ENCODE measurements at places on chromosomes 5 and 9. TPM values are rescaled to one million over a fixed set of nuclear protein-coding genes. Genes with fewer than 3 reads are reported as not detected.

The GKAP1 gene
- total RNA-seq = 5.7 TPM

The GALNT12 gene
- total RNA-seq = 5.4 TPM

The ACSL6 gene
- total RNA-seq = 0.07 TPM

GRCh38 chr9:22374051-22374450, 72.6 kb upstream of the DMRTA1 start:
- DNase-seq = no peak

DNA sequence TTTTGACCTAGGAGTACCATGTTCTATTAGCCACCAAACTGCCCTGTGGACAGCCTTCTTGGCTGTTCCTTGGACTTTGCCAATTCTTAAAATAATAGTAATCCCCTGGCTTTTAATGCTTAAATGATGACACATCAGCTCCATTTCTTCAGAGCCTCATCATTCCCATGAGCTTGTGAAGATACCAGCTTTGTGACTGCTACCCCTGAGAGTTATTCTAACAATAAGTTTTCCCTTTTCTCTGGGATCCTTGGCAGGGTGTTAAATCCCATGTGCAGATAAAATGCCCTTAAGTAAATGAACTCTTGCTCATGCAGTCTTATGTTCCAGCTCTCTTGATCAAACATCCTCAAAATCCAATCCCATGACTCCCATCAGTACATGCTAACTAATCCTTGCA, 415.3 kb downstream of the CETN3 start:
- DNase-seq = no peak

- peak; percentile 72 for DNase-seq
These were observed 2.5 kb downstream of the SH3TC2 start for GRCh38 chr5:149060325-149060724.

DNA sequence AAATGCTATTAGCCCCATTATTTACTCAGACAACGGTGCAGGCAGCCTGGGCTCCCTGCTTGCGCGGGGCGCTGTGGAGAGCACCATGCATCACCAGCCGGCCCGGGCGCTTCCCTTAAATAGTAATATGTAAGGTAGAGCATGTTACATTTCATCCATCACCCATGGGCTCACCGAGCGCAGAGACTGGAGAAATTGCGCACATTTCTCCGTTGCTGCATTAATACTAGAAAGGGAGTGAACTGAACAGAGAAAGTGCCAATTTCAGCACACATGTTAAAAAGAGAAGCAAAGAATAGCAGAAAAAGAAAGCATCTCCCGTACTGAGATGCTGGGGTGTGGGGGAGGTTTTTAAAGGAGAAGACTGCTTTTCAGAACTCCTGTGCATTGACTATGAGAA, 400.3 kb downstream of the ZSWIM6 start:
- no peak for DNase-seq

- DNase-seq = peak; percentile 94
These were observed 653 bp upstream of the HNRNPH1 start for GRCh38 chr5:179623906-179624741.

GRCh38 chr9:77018058-77018968, 1.1 kb upstream of the FOXB2 start:
- no peak for DNase-seq

GRCh38 chr9:98615633-98616032, 93.1 kb downstream of the GABBR2 start:
- DNase-seq = no peak

- no peak for DNase-seq
These were observed 53.9 kb downstream of the PSD2 start for GRCh38 chr5:139849501-139849900.

DNA sequence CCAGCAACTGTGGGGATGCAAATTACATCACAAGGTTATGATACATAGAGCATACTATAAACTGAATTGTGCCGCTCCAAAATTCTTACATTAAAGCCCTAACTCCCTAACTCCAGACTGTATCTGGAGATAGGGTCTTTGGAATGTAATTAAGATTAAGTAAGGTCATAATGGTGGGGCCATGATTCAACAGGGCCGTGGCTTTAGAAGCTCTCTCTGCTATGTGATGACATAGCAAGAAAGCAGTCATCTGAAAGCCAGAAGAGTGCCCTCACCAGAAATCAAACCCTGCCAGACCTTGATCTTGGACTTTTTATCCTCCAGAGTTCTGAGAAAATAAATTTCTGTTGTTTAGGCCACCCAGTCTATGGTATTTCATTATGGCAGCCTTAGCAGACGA, 123.9 kb downstream of the FBXL17 start:
- no peak for DNase-seq

DNA sequence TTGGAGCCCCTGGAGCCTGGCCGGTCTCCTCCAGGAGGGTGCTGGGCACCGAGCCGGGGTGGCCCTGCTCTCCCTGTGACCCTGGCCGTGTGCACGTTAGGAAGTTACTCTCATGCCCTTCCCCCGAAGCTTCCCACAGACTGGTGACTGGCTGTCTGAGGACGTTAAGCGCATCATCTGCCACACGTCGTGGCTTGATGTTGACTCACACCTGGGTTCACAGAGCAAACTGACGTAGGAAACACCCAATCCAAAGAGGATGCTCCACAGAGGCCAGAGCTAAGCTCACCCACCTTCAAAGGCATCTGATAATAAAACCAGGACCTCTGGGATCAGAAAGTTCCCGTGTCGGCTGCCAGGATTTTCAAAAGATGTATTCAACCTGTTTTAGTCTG, 152.9 kb upstream of the PHYKPL start:
- peak; percentile 8 for DNase-seq

DNA sequence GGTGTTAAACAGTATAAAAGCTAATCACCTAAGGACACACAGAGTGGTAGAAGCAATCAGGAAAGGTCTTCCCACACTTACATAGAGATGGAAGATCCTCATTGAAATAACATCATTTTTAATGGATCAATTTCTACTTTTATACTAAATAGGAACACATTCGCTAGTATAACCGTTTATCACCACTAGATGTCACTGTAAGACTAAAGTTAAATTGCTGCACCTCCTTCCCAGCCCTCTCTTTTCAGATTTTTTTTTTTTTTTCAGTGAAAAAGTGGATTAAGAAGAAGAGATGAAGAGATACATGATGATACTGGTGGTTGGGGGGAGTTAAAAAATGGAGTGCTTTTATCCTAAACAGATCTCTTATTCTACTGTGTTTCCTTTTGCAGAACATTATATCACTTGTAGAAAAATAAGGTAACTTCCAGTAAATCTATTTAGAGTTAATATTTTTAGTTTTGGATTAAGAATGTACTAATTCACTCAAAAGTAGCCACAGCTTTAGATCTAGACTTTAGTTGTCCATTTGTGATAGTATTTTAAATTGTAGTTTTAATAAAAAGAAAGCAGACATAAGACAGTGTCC, 116.9 kb upstream of the ARRDC3 start:
- DNase-seq = peak; percentile 54

DNA sequence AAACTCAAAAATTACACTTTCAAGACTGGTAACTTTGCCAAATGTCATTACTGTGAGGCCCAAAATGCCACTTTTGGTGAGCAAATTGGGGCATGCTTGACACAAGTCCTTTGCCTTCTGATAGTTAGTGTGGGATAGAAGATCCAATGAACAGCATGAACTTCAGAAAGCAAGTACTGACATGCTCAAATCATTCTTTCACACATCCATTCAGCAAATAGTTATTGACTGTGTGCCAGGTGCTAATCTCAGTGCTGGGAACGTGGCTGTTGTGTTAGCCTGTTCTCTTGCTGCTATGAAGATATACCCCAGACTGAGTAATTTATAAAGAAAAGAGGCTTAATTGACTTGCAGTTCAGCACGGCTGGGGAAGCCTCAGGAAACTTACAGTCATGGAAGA, 247.0 kb downstream of the CHSY3 start:
- DNase-seq = no peak

- DNase-seq = no peak
These were observed 4.4 kb upstream of the FGD3 start for GRCh38 chr9:92942688-92943616.

GRCh38 chr9:125747053-125747764, at the start of gene PBX3:
Gene PBX3 (plus strand): TSS chr9:125747373.
- peak; percentile 42 for DNase-seq

DNA sequence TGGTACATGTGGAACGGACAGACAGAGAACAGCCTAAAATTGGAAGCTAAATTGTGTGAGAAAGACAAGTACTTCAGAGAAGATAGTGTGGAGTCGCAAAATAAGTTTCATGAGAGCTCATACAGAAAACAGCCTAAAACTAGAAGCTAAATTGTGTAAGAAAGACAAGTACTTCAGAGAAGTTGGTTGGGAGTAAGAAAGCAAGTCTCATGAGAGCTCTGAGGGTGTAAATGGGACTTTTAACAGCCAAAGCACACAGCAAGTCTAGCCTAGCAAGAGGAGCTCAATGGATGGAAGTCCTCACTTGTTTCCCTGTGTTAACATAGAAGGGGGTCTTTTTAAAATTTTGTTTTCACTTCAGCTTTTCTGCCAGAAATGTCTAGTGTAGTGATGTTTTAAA, 93.1 kb downstream of the STK32A start:
- no peak for DNase-seq

- no peak for DNase-seq
These were observed 97.6 kb upstream of the ADAMTS19 start for GRCh38 chr5:129362456-129362855.

- no peak for DNase-seq
These were observed 33.7 kb downstream of the ADAMTS2 start for GRCh38 chr5:179311581-179311980.

- DNase-seq = no peak
These were observed 402.3 kb upstream of the CHD1 start for GRCh38 chr5:99331061-99331460.
